ENCODE measurements at places on chromosomes 7 and 10. TPM values are rescaled to one million over a fixed set of nuclear protein-coding genes. Genes with fewer than 3 reads are reported as not detected.

DNA sequence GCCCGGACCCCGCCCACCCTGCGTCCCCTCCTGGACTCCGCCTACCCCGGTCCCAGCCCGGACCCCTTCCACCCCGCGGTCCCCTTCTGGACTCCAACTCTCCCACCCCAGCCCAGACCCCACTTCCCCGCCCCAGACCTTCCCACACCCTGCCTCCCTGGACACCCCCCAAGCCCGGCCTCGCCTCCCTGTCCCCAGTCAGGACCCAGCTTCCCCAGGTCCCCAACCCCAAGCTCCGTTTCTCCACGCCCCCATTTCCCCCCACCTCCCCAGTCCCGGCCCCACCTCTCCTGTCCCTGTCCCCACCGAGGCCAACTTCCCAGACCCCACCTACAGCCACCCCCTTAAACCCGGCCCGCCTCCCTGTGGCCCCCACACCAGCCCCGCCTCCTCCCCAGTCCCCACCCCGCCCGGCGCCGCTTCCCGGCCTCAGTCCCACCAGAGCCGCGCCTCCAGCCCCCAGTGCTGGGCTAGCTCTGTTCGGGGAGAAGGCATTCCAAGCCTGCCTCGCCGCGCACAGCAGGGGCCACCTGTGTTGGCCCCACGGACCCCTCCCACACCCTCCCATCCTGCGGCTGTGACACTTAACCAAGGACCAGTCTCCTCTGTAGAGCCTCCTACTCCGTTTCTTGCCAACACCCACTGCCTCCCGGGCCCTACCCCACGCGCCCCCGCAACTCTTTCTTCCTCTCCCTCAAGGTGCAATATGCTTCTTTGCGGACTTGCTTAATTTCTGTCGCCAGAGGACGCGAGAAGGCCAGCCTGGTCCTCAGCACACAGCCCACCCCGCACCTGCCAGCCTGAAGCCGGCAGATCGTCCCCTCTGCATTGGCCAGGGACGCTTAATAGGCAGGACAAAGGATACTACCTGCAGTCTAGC, 736 bp upstream of the ITIH5 start:
- DNase-seq = no peak

DNA sequence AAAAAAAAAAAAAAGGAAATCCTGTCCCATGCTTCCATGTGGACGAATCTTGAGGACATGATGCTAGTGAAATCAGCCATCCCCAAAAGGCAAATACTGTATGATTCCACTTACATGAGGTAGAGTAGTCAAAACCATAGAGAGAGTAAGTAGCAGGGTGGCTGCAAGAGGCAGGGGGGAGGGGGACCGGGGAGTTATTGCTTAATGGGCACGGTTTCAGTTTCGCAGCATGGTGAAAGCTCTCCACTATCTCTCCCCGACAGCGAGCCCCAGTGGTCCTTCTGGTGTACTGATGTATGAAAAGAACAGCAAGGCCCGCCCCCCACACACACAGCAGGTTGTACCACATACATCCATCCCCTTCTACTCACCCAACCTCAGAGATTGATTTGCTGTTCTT, 32.8 kb downstream of the NOD1 start:
- no peak for DNase-seq

DNA sequence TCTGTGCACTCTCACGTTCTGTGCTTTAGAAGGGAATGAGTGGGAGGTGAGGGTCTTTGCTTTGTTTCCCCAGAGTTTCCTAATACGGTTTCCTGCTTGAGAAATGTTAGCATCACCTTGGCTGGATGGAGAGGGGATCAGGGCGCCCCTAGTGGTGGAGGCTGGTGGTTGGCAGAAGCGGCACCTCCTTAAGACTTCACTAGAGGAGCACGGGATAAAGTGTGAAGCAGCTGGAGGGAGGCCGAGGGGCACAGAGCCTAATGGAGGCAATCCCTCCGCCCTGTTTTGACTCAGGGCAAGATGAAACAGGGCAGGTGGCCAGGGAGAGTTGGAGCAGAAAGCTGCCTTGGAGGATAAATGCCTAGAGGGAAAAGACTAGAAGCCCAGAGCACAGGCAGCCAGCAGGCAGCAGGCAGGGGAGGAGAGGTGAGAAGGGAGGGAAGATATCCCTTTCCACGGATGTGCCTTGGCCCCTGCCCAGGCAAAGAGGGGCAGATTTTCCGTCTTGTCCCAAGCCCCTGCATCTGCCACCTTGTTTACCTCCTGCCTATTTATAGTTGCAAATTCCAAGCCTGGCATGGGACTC, 56.0 kb upstream of the BTRC start:
- DNase-seq = peak; percentile 65

DNA sequence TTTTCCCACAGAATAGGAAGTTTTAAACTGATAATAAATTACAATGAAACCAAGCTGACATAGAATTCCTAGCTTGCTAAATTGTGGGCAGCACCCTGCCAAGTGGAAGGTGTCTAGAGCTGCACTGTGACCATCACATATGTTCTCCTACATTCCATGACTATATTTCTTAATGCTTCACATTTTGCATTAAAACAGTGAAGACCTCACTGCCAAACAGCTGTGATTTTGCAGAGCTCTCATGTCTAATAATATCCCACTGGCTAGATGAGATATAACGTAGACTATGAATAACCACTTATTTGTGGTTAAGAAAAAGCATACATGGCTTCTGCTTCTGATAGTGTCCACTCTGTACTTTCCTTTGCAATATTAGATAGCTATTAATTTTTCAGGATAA, 228.3 kb upstream of the TEX47 start:
- DNase-seq = no peak

DNA sequence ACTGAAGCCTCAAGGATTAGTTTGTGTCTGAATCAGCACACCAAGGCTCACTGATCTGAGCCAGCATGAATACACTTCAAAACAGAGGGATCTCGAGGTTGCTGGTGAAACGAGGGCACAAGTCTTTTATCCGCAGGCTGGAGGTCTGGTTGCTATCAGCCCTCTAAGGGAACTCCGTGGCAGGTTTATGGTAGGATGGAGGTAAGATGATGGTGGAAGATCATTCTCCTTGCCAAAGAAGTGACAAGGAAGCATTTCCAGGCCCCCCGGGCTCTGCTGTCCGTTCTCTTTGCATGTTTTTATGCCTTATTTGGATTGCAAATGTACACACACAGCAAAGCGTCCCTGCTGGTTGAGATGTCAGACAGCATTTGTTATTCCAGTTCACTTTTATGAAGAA, 268.3 kb downstream of the ARHGAP12 start:
- DNase-seq = no peak

- DNase-seq = no peak
Observed at GRCh38 chr7:70498232-70498992, 633.5 kb upstream of the GALNT17 start.

DNA sequence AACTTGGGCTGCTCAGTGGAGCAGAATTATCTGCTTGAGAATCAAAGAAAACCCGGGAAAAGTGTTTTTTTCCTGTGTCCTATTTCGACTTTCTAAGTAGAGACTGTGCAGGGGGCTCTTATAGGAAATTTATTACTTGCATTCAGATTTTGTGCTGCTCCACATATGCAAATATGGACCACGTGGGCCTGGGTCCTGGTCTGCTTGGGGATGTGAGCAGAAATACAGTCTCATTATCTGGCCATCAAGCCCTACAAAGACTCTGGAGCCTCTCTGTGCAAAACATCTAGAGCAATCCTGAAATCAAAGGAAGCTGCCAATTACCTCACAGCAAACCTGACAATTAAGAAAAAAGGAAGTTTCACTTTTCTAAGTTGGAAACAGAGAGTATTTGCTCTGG, 216.9 kb downstream of the LRMDA start:
- no peak for DNase-seq

DNA sequence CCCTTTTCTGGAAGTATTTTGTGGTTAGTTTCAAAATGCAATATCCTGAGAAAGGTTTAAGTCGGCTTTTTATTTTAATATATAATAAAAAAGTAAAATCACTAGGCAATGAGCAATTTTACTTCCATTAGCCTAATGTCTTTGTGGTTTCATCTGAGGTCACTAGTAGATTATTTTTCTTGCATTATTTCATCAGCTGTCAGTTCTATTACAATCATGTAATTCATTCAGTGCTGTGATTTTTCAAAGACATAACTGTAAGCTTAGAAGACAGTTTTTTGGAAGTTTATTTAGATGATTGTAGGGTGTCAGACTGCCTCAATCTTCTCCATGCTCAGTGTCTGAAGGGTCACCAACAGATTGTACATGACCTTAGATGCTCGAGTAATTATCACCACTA, 568.0 kb upstream of the GALNT17 start:
- DNase-seq = no peak

DNA sequence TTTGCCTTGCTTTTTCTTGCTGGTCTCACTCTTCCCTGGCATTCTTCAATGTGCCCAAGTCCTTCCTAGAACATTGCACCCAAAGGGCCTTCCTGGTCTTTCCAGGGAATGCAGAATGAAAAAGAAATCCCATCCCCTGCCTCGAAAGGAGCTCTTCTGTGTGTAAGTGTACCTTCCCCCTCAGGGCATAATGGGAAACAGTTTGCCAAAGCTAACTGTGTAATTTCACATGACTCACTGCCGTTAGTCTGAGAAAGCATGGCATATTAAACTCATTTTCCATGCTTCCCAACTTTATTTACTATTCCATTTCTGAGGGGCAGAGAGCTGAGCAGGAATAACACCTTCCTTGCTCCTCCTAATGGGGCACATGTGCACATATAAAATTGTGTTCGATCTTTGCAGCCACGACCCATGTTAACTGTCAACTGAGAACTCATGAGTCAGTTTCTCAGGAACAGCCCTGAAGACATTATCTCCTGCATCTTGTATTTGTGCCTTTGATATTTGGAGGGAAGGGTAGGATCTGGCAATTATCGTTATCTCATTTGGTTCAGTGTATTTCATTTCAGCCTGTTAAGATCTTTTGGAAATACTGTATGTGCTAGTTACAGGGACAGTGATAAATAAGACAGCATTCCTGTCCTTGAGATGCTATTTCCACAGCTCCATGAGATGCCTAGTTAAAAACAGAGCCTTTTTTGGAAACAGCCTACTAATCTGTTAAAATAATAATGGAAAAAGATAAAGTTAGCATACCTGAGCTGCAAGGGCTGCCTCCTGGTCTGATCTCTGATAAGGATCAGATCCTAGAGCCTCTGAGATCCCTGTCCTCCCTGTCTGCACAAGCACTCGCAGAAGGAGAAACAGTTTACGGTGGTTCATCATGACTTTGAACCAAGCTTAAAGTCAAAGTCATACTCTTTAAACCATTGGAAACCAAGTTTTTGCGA, 42.3 kb downstream of the IKZF1 start:
- DNase-seq = no peak

- DNase-seq = no peak
Observed at GRCh38 chr10:117464176-117464575, 78.4 kb upstream of the EMX2 start.

- DNase-seq = no peak
Observed at GRCh38 chr10:68861253-68861652, 33.9 kb downstream of the STOX1 start.

GRCh38 chr10:95280637-95281036, 10.2 kb downstream of the PDLIM1 start:
- DNase-seq = no peak

- no peak for DNase-seq
Observed at GRCh38 chr7:135597926-135598305, 40.2 kb downstream of the NUP205 start.

- peak; percentile 42 for DNase-seq
Observed at GRCh38 chr10:98446151-98446660, 529 bp downstream of the HPS1 start.

RBP4 gene
- total RNA-seq = 5.4 TPM

GRM3 gene
- total RNA-seq = not detected

ELFN1 gene
- total RNA-seq = 0.56 TPM

FBXL13 gene
- total RNA-seq = 0.25 TPM

FAM237B gene
- total RNA-seq = not detected

CALHM3 gene
- total RNA-seq = not detected

PRSS37 gene
- total RNA-seq = not detected

EMX2 gene
- 0.33 TPM for total RNA-seq

ITGA8 gene
- total RNA-seq = 0.03 TPM

ANKRD7 gene
- total RNA-seq = not detected

DCLRE1A gene
- total RNA-seq = 7.4 TPM

VSTM2A gene
- not detected for total RNA-seq

AKR1C8 gene
- not detected for total RNA-seq

NEURL1 gene
- not detected for total RNA-seq

VIPR2 gene
- total RNA-seq = not detected

SPACDR gene
- 0.56 TPM for total RNA-seq

CHST12 gene
- total RNA-seq = 6.2 TPM

WNT16 gene
- not detected for total RNA-seq

TMEM254 gene
- 5.4 TPM for total RNA-seq

NUTM2A gene
- 0.10 TPM for total RNA-seq

ACTL6B gene
- total RNA-seq = not detected

CRYGN gene
- total RNA-seq = not detected
